Left kidney (tissue), 8 donors: ENCODE measurements at places on chromosomes 12 and 14. TPM values are rescaled to one million over a fixed set of nuclear protein-coding genes. Genes with fewer than 3 reads are reported as not detected.
A peak's percentile ranks its signal among the peaks of the same experiment; 100 is the strongest.

The LRTM2 gene
- polyA plus RNA-seq = 0.62 TPM

DNA sequence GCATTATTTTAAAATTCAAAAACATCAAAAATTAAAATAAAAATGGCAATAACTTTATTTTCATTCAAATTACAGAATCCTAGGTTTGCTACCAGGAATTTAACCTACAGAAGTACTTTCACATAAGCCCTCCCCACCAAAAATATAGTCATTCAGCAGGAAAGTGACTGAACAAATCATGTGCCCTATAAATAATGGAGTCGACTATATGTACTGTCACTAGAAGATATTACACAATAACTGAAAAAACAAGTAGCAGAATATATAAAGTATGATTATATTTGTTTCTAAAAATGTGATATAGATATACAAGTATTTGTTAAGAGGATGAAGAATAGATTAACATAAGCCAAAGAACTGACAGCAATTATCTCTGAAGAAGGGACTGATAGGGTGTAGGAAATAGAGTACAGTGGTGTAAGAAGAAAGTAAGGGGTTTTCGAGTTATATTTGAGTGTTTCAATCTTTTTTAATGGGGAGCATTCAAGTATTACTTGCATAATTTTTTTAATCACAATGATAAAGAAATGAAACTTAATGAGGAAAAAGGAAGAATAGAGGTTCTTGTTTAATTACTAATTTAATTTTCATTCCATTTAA is 7.9 kb downstream of the C2CD5 start:
- DNase-seq = no peak

The BICDL1 gene
- 37.8 TPM for polyA plus RNA-seq

The ARHGDIB gene
- 42.8 TPM for polyA plus RNA-seq

DNA sequence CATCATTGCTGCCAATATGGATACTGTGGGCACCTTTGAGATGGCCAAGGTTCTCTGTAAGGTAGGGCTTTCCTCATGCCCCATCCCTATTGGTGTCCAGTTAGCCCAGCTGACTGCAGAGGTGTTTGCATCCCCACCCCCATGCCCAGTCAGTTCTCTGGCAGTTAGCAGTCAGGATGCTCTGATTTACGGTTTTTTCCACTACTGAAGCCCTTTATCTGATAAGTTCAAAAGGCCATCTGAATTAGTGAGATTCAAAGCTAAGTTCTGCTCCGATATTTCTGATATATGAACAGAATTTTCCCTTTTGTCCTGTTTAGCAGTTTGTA is 773 bp downstream of the GMPR2 start:
- DNase-seq = no peak

DNA sequence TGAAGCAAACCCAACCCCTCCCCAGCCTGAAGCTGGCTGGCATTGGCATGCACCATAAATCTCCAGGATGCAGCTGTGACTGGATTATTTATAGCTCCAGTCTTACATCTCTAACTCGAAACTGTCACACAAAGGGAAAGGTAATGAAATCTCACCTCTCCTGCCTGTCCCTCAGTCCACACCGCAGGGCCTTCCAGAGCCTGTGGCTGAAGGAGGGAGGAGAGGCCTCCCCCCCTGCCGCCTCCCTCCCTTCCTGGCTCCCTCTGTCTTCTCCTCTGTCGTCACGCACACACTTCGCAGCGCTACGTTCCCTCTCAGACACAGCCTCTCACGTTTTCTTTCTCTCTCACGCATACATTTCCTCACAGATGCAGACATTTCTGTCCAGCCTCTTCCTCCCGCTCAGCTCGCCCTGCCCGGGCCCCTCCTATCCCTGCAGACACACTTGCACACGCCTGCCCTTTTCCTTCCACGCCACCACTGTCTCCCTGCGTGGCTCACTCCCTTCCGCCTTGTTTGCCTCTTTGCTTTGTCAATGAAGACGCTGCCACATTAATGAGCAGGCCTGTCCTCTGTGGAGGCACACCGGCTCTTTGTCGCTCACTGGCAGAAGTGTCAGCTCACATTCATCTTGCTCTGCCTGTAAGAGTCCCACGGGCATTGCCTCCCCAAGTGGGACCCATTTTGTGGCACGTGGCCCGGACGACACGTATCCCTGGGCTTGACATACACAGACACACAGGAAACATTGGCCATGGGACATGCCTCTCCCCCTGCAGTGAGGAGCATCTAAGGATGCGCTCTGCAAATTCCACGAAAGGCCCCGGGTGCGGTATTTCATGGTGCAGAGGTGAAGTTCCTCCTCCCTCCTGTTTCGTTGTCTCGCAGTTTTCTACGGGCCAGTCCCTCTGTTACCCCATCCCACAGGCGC is 27.9 kb downstream of the IRF2BPL start:
- DNase-seq = peak; percentile 84

DNA sequence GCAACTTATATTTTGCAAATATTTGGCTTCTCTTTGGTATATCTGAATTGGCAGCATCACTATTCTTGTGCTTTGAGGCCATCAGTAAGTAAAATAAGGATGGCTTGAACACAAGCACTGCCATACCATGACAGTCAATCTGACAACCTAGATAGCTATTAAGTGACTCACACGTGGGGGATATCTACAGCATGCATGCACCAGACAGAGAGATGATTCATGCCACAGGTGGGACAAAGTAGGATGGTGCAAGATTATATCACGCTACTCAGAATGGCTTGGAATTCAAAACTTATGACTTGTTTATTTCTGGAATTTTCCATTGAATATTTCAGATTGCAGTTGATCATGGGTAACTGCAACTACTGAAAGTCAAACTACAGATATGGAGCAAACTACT is 675.6 kb upstream of the MDGA2 start:
- no peak for DNase-seq

The SIX1 gene
- polyA plus RNA-seq = 10.9 TPM

The KRT85 gene
- not detected for polyA plus RNA-seq

DNA sequence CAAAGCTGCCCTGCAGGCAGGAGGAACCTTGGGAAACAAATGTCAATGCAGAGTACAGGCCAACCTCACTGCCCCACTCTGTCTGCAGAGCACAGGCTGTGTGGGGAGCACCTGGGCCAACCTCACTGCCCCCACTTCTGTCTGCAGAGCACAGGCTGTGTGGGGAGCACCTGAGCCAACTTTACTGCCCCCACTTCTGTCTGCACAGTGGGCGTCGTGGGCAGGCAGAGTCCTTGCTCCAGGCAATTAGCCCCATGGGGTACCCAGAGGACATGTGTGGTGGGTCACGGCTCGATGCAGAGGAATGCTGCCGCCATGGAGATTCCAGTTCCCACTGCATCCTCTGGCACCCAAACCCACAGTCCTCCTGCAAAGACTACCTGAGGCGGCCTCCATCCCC is 26.2 kb downstream of the BRF1 start:
- DNase-seq = no peak

DNA sequence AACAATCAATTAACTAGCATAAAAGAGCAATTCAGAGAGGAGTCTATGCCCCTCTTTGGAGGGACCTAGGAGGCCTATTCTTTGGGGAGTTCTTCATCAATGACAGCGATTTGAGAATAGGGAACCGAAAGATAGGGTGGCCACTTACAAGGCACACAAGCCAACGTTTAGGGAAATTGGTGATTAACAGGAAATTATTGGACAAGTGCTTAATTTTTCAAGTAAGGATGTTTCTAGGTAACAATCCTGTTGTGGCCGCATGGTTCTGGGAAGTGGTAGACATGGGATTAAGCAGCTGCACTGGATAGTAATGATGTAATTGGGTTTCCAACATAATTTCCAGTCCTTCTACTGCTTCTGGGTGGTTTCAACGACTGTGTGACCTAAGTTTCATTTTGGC is 83.2 kb downstream of the HMGA2 start:
- DNase-seq = no peak

GRCh38 chr14:23530375-23531055 is 21.1 kb downstream of the ZFHX2 start:
- no peak for DNase-seq

DNA sequence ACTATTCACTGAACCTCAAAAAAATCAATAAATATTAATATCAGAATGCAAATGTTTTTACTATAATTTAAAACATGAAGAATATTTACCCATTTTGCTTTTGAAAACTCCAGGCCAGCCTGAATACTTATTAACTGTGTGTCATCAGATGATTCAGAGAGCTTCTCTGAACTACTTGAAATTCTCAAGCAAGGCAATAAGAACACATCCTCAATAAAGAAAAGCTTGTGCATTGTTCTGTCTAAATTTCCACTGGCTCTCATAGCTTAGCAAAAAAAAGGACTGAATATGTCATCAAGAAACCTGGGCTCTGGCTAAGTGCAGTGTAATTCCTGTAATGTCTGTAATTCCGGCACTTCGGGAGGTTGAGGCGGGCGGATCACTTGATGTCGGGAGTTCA is 194.1 kb downstream of the BTG1 start:
- no peak for DNase-seq

GRCh38 chr14:95018821-95019220 is 138.5 kb downstream of the DICER1 start:
- DNase-seq = no peak

The RFX4 gene
- polyA plus RNA-seq = 0.20 TPM

The G2E3 gene
- polyA plus RNA-seq = 39.0 TPM

DNA sequence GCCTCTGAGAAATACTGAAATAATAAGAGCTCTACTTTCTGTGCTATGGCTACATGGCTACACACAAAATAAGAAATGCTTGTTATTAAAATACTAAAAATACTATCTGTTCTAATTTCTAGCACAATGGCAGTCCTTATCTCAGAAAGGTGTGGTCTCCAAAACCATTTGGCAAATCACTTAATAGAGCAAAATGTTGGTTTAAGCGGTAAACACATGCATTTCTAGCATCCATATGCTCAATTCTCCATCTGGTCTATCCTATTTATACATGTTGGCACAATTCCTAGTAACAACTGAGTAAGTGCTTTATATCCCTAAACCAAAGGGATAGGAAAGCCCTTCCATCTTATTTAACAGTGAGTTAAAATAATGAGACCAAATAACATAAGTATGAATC is 107.0 kb downstream of the PAPLN start:
- DNase-seq = no peak

- peak; percentile 63 for DNase-seq
These were observed 294.9 kb downstream of the FOXN3 start for GRCh38 chr14:89121968-89122620.

GRCh38 chr14:95862243-95862642 is 14.4 kb upstream of the TUNAR start:
- DNase-seq = peak; percentile 35

DNA sequence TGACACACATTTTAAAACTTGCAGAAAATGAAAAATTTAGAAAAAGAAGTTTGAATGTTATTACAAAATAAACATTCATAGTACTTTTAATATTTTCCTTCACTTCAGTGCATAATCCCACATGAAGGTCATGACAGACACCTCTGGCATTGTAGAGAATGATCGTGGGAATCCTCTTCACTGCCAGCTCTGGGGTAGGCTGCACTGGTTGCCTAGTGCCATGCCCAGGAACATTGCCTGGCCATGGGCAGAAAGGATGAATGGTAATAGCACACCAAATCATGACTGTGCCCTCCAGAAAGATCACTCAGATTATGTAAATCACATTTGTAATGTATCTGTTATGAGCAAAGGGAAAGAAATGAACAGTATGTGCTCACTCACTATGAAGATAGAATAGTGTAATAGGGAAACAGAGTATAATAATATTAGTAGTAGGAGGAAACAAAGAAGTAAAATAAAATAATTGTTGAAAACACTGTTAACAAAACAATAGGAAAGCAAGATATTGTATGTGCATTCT is 161.6 kb downstream of the PLCZ1 start:
- no peak for DNase-seq

DNA sequence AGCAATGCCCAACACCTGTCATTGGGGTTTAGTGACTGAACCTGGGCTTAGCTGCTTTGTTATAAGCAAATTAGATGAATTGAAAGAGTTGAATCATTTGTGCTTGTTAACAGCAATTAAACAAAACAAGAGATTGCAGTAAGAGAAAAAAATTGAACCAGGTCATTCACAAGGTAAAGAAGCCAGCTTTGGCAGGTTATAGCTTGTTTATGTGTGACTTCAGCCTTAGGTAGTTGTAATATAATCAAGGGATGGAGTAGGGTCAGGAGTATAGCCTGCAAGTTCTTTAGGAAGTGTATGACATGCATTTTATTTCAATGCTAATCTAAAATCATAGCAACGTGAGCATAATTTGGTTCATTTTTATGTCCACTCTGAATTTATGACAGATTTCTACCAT is 63.4 kb upstream of the PLEKHG3 start:
- no peak for DNase-seq

The PTPN6 gene
- 21.9 TPM for polyA plus RNA-seq

DNA sequence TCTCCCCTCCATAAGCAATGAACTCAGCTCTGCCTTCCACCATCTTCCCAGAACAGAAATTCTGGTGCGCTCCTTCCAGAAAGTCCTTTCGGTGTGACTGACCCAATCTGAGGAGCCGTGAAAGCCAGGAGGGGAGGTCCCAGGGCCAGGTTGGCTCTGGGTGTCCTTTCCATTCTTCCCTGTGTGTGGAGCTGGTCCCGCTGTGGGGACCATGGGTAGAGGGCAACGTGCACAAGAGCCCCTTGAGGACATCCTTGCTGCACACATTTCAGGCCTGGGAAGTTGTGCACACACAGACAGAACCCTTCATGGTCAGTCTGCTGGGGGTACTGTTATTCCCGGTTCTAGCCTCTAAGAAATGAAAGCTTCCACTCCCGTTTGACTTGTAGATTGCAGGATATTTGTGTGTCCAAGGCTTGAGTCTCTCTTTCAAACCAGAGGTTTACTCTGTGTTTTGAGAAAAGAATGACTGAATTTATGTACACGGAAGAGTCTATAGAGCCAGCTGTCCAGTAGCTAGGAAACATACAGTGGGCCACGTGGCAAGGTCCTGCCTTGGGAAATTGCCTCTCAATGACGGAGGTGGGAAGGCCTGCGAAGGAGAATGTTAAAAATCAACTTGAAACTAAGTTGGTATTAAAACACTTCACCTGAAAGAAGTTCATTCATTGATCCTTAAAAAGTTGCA is 10.1 kb downstream of the NFKBIA start:
- no peak for DNase-seq

- DNase-seq = no peak
These were observed 10.2 kb downstream of the DDX47 start for GRCh38 chr12:12823300-12823699.

GRCh38 chr12:59517522-59517921 is 78.3 kb upstream of the SLC16A7 start:
- DNase-seq = no peak

GRCh38 chr14:101116486-101117130 is 213.1 kb upstream of the RTL1 start:
- DNase-seq = no peak

- DNase-seq = no peak
These were observed 51.3 kb upstream of the PPP2R5C start for GRCh38 chr14:101709962-101710931.
